ENCODE measurements at places on chromosomes 5 and 9.
A peak's percentile ranks its signal among the peaks of the same experiment; 100 is the strongest.

DNA sequence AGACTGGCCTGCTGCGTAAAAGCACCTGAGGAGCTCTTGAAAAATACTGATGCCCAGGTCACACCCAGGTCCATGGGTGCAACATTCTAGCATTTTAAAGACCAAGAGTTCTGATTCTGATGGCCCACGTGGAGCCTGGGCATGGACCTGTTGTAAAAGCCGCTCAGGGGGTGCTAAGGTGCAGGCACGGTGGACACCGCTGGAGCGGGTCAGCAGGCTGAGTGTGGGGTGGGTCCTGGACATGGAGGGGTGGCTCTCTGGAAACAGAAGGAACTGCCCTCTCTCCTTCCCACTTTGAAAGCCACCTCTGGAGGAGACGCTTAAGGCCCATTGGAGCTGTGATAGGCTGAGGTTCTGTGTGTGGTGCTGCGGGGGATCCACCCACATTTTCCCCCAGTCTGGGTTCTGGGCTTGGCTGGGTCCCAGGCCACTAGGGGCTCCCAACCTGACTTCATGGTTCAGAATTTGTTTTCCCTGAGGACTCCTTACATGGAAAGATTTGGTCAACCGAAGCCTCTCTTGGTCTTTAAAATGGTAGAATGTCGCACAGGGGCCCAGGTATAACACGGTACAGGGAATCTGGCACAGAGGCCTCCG is 16.6 kb downstream of the GPRIN1 start:
- no peak for DNase-seq

DNA sequence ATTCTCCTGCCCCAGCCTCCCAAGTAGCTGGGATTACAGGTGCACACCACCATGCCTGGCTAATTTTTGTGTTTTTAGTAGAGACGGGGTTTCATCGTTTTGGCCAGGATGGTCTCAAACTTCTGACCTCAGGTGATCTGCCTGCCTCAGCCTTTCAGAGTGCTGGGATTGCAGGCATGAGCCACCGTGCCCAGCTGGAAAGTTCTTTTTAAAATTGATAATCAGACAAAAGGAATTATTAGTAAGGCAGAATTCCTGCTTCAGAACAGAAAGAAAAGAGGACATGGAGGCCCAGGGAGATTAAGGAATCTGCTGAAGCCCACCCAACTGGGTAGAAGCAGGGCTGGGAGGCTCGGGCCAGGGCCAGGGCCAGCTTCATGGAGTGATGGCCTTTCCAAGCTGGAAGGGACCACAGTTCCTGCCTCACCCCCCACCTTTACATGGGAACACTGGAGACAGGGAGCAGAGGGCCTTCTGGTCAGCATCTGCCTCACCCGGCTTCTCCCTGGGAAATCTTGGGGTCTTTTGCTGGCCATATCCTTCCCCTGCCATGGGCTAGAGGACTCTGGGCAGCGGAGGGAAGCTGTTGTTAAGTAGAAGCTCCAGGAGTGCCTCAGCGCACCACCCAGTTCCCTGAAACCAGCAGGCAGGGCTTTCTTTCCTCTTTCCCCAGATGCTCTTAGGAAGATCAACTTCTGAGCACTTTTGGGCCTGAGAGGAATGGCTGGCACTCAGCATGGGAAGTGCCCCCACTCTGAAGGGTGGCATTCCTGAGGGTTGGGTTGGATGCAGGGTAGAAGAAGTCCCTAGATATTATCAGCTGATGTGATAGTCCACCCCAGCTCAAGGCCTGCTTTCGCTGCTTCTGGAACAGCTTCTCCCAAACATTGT is 70.1 kb downstream of the RGS3 start:
- no peak for DNase-seq

DNA sequence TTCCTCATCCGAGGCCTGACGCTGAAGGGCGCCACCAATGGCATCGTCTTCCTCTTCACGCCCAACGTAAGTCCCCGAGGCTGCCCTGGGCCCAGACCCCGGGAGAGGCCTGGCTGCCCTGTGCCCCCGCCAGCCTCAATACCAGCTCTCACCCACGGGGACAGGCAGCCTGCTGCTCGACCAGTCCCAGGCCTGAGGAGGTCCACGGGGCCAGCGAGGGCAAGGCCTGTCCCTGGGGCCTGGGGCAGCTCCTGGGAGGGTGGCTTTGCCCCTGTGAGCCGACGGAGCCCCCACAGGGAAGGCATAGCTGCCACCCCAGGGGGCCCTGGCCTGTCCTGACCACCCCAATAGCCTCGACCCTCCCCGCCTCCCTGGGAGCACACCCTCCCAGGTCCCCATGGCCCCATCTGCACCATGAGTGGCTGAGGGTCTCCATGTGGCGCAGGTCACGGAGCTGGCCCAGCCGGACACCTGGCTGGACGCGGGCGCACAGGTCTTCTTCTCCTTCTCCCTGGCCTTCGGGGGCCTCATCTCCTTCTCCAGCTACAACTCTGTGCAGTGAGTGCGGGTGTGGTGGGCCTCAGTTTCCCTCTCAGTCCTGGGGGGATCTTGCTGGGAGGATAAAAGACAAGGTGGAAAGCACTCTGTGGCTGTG is 11.5 kb upstream of the SLC6A18 start:
- DNase-seq = no peak

GRCh38 chr9:34408173-34408572 is 31.5 kb upstream of the MYORG start:
- no peak for DNase-seq

DNA sequence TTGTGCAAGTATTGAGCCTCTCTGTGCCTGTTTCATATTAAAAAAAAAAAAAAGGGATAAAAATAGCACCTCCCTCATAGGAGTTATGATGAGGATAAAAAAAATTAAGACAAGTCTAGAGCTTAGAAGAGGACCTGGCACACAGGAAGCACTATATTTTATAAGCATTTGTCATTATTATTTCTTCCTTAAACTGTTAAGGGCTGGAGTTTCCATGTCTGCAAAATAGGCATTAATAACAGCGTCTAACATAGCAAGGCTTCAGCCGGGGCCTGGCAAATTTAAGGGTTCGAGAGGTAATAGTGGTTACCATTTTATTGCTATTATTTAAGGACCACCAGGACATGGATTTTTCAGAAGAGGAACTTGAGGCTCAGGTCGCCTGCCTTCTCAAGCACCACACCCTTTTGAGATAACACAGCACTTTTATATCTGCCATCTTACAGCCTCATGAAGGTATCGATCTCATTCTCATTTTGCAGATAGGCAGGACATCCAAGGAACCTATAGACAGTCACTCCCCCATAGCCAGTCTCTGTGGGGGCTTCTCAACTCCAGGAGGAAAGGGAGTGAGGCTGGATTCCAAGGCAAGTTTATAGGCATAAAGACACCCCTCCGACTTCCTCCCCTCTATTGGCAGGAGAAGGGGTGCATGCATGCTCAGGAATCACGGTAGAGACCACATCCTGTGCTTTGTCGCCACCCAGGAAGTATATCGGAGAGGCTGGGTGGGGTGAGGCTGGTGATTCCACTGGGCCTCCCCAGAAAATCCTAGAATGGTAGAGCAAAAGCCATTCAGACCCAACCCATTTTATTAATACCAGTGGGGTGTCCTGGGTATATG is 2.4 kb downstream of the ANXA6 start:
- DNase-seq = no peak

DNA sequence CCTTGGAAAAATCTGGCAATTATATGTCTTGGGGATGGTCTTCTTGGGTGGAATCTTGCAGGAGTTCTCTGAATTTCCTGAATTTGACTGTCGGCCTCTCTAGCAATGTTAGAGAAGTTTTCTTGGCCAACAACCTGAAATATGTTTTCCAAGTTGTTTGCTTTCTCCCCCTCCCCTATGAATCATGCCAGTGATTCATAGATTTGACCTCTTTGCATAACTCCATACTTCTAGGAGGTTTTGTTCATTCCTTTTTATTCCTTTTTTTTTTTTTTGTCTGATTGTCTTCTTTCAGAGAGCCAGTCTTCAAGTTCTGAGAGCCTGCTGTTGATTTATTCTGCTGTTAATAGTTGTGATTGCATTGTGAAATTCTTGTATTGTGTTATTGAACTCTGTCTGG is 56.7 kb upstream of the SLC44A1 start:
- no peak for DNase-seq

DNA sequence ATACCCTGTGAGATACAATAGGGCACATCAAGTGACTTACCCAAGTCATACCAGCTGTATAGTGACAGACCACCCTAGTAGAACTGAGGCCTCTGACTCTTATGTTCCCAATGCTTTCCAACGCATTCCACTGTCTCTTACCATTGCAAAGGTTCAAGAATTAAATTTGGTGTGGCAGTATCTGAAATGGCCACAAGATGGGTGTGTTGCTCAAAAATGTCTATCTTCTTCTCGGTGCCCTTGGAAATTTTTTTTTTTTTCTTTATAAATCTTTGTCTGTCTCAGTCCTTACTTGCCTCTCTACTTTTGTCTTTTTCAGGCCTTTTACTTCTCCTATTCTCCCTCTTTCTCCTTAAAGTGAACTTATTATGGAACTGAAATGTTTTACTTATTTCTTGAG is 48.4 kb downstream of the GPR21 start:
- DNase-seq = no peak

- peak; percentile 52 for DNase-seq
These were observed 71.5 kb downstream of the TRIM36 start for GRCh38 chr5:115098041-115098702.

DNA sequence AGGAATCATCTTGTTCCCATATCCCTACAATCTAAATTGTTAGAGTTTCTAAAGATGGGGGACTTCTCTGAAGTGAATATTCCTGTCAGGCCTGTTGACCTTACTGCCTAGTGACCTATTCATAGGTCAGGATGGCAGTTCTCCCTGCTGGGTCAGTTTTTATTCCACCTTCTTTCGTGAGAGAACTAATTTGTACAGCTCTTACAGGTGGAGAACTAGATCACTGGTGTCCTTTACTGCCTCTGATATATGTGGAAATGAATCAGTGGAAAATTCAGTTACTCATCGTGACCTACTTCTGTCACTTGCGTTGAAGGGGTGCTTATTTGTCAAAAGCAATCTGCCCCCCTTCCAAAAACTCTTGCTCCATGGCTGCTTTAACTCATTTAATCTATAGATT is 164.9 kb downstream of the CD180 start:
- no peak for DNase-seq

DNA sequence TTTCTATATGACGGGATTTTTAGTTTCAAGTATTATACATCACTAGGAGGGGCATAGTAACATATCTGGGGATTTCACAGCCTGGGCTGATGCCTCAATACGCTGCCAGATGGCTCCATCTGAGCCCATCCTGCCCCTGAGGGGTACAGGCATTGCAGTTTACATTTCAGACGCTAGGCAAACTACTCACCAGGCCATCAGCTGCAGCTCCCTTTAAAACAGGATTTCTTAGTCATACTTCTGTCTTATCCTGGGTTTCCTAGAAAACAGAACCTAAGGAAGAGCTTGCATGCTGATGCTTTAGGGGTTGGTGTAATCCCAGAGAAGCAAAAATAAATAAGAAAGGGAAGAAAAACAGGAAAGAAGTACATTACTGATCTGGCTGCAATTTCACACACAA is 372.8 kb upstream of the PIK3R1 start:
- DNase-seq = no peak

Measured in NCI-H2029 treated with DMSO at 0.1 percent for 48 hours (cell line).